ENCODE measurements at places on chromosomes 16 and 17.

DNA sequence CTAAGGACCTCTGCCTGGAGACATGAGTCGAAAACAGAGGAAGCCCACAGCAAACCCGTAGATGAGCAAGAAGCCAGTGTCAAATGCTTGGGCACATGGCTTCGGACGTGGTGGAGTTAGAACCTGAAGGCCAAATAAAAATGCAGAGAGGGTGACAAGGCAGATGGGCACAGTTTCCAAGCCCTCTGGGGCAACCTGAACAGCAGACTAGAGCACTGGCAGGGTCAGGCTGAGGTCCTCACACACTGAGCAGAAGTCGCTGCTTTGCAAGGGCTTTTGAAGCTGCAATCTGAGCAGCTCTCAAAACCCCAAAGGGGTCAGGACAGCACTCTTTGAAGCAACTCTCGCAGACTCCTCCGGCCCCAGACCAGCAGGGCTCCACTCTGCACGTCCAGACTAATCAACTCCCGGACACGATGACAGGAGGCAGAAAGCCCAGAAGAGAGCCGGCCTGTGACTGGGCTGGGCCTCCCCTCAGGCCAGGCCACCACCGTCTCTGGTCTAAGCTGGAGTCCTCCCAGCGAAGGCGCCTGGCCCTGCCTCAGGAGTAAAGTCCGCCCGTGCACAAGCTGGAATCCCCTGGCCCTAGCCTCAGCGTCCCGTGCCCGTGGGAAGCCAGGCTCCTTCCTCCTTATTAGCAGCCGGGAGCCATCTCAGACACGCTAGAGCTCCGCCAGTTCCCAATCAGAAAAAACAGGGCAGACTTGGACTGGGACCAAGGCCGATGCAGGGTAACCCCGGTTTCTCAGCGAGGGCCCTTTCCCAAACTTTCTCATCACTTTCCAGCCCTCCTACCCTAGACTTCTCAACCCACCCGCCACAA, 924 bp downstream of the SMARCD2 start:
- DNase-seq = no peak

- DNase-seq = no peak
Observed at GRCh38 chr17:48030531-48030930, 7.1 kb downstream of the COPZ2 start.

DNA sequence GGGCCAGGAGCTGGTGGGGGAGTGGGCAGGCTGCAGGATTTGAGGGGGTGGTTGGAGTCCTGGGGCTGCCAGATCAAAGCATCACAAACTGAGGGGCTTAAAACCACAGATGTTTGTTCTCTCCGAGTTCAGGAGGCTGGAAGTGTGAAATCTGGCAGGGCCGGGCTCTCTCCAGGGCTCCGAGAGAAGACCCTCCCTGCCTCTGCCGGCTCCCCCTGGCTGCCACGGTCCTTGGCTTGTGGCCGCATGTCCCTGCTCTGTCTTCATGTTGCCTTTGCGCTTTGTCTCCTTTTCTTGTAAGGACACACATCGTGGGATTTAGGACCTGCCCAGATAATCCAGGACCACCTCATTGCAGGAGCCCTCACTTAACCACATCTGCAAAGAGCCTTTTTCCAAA, 139.8 kb upstream of the GSE1 start:
- no peak for DNase-seq

DNA sequence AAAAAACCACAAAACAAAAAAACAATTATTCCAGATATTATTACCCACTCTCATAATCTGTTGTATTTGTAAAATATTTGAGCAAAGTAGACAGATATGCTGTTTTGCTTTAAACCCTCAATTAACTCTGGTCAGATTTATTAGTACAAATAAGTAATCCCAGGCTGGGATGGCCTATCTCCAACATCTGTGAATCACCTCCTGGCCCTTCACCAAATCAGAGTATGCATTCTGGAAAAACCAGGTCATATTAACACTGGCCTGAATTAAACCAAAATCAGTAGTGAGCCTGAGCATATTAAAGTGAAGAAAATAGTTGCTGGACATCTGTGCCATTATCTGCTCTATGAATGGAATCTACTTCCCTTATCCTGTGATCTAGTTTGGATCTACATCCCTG, 41.0 kb downstream of the STAT3 start:
- DNase-seq = no peak

DNA sequence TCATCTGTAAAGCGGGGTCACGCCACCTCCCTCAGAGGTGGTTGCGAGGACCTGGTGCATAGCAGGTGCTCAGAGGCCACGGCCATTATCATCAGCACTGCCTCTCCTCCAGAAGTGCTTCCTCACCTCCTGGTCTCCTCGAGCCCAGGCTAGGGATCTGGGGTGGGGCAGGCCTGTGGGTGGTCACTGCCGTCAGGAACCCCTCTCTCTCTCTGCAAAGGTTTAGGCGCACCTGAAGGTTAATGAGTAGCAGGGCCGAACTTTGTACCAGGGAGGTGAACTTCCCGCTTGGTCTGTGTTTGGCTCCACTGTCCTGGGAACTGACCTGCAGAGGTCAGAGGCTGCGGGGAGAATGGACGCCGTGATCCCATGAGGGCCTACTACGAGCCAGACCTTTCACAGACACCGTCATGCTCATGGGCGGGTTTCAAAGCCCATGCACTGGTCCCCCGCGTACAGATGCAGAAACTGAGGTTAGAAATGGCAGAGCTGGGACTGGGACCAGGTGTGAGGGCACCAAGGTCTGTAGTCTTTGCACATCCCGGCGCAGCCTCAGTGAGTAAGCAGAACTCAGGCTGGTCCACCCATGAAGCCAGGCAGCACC, 13.8 kb downstream of the JUP start:
- no peak for DNase-seq

GRCh38 chr17:33125552-33125950, 133.9 kb downstream of the SPACA3 start:
- DNase-seq = no peak

GRCh38 chr17:73064084-73064938, 28.2 kb downstream of the SLC39A11 start:
- no peak for DNase-seq

DNA sequence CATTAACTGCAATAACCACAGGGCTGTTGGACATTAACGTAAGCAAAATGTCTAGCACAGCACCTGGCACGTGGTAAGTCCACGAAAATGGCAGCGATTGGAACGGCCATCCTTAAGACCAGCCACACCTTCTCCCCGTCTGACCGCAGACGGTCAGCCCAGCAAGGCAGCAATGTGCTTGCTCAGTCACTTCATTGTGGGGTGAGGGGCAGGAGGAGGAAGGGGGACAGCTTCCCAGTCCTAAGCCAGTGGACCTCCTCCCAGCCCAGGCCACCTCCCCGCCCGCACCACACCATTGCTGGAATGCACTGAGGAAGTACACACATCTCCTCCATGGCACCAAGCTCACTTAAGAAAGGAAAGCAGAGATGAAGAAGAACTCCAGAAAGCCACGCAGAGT, 8.6 kb upstream of the MYLK3 start:
- no peak for DNase-seq

- peak; percentile 56 for DNase-seq
Observed at GRCh38 chr17:3770466-3770865, 30.5 kb downstream of the ITGAE start.

- no peak for DNase-seq
Observed at GRCh38 chr16:55418586-55418985, 60.4 kb upstream of the MMP2 start.

GRCh38 chr16:30472328-30472942, at the start of gene ITGAL:
ITGAL (plus strand) TSS chr16:30472742; CDS start chr16:30472838, 96 bp downstream.
- peak; percentile 67 for DNase-seq

GRCh38 chr17:39525801-39526506, 64.7 kb downstream of the CDK12 start:
- DNase-seq = no peak

DNA sequence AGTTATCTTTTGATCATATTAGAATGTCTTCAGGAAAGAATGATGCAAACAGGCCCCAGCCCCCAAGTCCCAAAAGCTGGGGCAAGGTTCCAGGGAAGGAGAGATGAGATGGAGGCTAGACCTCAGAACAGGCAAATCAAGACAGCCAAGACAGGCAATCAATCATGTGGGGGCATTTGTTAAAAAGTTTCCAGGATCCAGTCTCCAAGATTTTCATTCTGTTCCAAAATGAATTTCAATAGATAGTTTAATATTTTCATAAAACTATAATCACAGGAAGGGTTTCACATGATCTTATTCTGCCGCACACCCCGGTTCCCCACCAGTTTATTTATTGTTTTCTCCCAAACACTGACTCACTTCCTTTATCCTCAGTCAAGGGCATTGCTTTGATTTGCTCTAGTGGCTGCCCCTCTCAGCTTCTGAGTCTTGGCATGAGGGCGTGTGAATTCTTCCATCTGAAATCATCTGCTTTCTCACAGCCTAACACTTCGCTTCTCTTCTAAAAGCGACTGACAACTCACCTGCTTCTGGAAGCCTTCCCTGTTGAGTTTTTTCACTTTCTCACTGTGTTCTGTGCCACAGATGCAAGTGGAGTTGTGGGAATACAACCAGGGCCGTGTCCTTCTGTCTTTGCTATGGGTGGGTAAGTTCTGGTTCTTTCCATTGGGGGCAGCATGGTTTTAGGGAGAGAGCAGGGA, 12.2 kb upstream of the TERF2 start:
- no peak for DNase-seq

DNA sequence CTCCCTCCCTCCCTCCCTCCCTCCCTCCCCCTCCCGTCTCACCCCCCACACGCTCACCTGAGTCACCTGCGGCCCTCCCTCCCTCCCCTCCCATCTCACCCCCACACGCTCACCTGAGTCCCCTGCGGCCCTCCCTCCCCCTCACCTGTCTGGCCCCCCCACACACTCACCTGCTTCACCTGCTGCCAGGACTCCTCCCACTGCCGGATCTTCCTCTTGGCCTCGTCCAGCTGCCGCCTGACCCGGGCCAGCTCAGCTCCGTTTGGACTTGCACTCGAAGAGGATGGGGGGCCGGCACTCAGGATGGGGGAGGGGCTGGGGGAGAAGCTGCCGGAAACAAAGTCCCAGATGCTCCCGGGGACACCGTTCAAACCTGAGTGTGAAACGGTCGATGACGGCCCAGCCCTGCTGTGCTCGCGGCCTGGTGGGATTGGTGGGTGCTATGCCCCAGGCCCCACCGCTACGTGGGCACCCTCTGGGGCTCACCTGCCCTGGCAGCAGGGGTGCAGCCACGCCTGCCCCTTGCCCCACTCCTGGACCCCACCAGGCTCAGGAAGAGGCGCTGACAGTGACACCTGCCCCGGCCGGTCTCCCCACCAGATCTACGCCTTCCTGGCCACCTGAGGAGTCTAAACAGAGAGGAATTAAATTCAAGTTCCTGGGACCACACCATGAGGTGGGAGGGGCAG, 15.9 kb downstream of the GNPTG start:
- no peak for DNase-seq

DNA sequence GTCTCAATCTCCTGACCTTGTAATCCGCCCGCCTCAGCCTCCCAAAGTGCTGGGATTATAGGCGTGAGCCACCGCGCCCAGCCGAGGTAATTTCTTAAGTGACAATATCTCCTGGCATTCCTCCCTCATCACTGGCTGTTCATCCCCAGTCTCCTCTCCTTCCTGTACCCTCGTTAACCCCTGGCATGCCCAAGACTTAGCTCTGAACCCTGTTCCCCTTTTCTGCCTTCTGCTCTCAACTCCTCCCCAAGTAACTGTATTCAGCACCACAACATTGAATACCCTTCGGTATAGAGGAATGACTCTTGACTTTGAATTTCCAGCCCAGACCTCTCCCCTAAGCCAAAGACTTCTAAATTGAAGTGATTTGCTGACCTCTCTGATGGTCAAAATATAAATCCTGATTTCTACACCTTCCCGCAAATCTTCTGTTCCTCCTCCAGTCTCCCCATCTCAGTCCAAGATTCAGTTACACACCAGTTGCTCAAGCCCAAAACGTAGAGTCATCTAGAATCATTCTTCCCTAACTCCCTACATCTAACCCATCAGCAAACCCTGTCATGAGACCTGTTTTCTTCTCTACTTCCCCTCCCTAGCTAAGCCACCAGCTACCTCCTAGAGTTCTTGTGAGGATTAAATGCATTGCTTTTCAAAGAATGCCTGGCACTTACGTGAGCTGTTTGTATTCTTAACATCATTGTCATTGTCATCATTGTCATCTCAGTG, 14.8 kb downstream of the PMP22 start:
- DNase-seq = no peak

DNA sequence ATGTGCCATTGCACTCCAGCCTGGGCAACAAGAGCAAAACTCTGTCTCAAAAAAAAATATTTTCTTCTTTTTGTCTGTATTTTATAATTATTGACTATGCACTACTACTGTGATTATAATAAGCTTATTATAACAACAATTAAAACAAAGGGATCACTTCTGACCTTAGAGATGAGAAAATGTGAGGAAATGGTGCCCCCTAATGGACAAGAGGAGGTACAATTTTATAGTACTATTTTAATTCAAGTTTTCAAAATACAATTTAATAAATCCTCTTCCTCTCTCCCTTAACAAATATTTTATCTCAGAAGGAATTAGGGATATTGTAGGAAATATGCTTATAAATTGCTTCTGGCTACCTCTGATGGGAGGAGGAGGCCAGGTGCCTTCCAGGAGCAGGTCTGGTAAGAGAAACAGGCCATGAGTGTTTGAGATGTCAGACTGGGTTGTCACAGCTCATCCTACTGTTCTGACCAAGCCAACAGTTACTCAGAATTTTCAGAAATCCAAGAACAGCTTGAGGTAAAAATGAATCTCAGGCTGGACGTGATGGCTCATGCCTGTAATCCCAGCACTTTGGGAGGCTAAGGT, 14.0 kb downstream of the VPS53 start:
- DNase-seq = peak; percentile 31

DNA sequence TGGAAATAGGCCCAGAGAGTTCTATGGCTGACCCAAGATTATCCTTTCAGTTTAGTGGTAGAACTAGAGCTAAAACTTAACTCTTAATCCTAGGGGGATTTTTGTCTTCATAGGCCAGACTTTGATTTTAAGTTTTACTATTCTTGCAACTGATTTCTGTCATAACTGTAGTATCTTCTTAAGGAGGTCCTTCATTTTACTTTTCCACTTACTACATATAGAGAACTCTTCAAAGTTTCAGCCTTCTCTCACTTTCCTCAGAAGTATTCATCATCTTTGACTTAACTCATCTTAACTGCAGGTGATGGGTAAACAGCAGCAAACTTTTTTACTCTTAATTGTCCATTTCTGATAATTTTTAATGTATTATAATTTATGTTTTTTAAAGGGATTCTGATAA, 23.4 kb downstream of the RBBP6 start:
- no peak for DNase-seq

GRCh38 chr16:21611556-21612384, 12.4 kb downstream of the METTL9 start:
- DNase-seq = no peak

- DNase-seq = no peak
Observed at GRCh38 chr17:47611372-47612350, 38.1 kb upstream of the KPNB1 start.

GRCh38 chr17:65931246-65932149, 260.4 kb downstream of the CEP112 start:
- no peak for DNase-seq

- no peak for DNase-seq
Observed at GRCh38 chr17:1471911-1472821, 16.1 kb upstream of the CRK start.

DNA sequence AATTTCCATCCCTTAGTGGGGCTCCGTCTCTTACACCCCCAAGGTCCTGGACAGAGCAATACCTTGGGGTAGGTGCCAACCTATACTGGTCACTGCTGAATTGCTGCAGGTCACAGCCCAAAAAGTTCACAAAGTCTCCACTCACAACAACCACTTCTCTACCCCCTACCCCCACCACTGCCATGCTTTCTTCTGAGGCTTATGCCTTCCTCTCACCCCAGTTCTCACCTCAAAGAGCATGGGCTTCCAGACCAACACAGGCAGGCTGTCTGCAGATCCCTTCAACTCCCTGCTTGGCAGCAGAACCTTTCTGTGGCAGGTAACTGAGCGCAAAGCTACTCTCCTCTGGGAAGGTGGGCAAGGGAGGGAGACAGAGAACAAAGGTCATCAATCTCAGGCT, 35.5 kb downstream of the C16orf78 start:
- no peak for DNase-seq

Data from naive B cell (primary cell).